Activated CD4-positive, alpha-beta T cell treated with anti-CD3 and anti-CD28 coated beads for 4 hours (primary cell): ENCODE measurements at places on chromosomes 13 and 19.

DNA sequence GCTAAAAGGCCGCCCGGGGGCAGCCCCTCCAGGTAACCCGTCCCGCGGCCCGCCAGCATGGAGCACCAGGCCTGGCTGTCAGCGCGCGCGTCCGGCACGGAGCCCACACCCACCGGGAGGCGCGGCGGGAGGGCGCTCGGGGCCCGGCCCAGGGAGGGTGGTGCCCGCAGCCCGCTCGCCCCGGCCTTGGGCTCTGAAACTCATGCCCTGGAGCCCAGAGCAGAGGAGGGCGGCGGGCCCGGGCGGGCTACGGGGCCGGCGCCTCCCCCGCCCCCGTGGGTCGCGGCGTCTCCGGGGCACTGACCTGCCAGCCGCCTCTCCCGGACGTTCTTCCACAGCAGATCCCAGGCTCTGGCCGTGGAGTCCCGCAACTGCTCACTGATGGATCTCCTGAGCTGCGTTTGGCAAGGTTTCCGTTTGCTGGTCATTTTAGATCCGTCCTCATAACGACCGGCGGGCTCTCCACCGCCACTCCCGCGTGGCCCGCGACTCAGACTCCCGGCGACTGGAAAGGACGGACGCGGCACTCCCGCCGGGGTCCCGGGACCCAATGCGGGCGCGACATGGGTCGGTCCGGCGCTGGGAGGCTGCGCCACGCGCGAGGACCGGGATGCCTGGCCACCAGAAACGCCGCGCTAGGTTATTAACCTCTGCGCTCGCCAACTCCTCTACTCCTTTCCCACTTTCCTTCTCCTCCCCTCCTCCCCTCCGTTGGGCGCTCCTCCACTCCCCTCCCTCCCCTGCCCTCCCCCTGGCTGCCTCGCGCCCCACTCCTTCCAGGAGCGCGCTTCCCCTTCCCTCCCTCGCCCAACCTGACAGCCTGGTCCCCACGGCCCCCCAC, 64.7 kb upstream of the STARD13 start:
- DNase-seq = no peak

DNA sequence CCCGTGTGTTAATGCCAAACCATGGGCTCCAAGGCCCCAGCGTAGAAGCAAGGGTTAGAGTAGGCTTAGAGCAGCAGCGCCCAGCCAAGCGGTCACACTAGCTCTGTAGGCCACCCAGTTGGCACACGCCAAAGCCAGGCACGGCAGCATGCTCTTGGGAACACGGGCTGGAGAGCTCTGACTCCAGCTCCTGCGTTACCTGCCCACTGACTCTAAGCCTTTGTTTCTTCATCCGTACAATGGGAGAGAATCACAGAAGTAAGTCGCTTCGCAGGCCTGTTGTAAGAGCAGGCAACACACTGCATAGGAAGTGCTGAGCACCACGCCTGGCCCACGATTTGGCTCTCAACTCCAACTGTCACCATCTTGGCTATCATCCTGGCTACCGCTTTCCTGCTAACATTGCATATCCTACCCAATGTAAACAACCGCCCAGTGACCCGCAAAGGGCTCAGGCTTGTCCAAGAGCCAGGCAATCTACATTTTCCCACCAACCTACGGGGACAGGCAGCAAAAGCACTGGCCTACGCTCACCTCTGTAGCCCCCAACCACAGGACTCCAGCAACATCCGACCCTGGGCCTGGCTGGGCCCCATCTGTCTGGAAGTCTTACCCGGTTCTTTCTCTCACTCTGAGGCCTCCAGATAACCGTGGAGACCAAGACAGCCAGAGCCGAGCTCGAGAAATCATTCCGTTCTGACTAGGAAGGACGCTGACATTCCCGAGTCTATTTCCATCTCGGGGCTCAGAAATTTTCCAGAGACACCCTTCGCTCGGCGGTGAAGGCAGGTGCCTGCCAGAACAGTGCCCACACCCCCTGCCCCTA, 91.5 kb upstream of the ZNF507 start:
- DNase-seq = no peak

DNA sequence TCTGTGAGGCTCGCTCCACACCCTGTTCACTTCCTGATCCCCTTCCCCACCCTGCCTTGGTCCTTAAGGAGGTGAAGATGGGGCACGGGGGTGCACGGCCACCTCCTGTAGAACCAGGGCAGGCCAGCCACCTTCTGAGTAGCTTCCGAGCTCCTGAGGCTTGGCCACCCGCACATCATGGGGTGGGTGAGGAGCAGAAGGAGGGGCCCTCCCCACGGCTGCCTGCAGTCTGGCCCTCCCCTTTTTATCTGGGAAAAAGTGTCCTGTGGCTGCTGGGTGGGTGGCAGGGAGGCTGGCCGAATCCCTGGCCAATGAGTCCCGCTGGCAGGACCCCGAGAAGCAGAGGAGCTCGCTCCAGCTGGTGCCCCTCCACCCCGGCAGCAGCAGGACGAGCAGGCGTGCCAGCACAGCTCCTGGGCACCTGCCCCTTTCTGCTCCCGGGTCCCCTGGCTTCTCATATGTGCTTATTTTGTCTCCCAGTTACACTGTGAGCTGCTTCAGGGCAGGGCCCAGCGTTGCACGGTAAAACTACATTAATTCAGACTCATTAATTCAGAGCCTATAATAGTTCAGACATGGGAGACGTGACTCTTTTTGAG, 135.0 kb downstream of the KDM4B start:
- no peak for DNase-seq

- DNase-seq = no peak
Measured at GRCh38 chr13:77878190-77878589, 40.4 kb downstream of the EDNRB start.

- no peak for DNase-seq
Measured at GRCh38 chr13:52736891-52737290, 2.7 kb downstream of the CNMD start.

DNA sequence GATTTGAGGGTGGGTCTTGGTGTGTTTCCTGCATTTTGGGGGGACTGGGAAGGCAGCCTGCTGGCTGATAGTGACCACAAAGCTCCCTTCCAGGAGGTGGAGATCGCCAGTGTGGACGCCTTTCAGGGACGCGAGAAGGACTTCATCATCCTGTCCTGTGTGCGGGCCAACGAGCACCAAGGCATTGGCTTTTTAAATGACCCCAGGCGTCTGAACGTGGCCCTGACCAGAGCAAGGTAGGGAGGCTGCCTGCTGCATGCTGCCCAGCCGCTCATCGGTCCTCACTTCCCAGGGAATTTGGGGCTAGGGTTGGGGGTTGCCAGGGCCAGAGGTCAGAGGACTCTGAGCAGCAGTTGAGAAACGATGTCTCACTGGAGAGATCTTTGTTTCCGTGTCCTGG, 30.2 kb downstream of the UPF1 start:
- no peak for DNase-seq

GRCh38 chr13:103961784-103962183, 895.6 kb upstream of the SLC10A2 start:
- no peak for DNase-seq

GRCh38 chr19:35457173-35457572, 9.1 kb downstream of the FFAR2 start:
- no peak for DNase-seq

DNA sequence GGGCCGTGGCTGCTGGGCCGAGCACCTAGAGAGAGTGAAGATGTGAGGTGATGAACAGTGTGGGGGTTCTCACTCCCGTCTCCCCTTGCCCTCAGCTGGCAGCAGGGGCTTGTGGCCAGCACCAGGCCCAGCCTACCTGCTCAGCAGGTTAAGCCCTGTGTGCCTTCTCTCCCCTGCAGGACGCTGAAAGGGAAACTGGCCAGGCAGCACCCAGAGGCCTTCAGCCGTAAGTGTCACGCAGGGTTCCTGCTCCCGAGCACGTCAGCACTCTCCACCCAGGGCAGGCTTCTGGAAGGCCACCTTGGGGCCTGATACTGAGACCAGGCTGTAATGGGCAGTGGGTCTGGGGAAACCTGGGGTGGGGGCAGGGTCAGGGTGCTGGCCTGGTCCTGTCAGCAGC, 4.7 kb upstream of the UBA52 start:
- no peak for DNase-seq
